ENCODE measurements at places on chromosomes 4 and X.

DNA sequence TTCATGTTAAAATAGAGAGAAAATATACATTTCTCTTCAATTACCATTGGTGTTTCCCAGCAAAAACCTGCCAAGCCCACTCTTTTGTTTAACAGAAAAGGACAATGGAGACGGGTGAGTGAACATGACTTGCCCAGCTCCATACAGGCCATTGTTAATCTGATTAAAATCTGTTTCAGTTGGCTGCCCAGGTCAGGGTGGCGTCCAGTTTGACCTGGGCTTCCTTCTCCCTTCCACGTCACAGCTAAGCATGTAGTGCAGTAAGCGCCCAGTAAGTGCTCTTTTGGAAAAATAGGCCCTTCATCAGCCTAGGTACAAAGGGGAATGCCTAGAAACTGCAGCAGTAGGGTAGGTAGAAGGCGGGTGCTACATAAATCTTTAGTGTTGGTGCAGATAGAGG, 1.5 kb upstream of the PORCN start:
- no peak for DNase-seq

- DNase-seq, result peak; percentile 12
Observed at GRCh38 chrX:13212191-13212651, 107.6 kb downstream of the ATXN3L start.

GRCh38 chr4:47061435-47061834, 30.1 kb downstream of the GABRB1 start:
- DNase-seq, result no peak

GRCh38 chr4:3268395-3269104, 19.6 kb downstream of the MSANTD1 start:
- no peak for DNase-seq

GRCh38 chr4:26048950-26049349, 134.9 kb downstream of the SMIM20 start:
- no peak for DNase-seq

DNA sequence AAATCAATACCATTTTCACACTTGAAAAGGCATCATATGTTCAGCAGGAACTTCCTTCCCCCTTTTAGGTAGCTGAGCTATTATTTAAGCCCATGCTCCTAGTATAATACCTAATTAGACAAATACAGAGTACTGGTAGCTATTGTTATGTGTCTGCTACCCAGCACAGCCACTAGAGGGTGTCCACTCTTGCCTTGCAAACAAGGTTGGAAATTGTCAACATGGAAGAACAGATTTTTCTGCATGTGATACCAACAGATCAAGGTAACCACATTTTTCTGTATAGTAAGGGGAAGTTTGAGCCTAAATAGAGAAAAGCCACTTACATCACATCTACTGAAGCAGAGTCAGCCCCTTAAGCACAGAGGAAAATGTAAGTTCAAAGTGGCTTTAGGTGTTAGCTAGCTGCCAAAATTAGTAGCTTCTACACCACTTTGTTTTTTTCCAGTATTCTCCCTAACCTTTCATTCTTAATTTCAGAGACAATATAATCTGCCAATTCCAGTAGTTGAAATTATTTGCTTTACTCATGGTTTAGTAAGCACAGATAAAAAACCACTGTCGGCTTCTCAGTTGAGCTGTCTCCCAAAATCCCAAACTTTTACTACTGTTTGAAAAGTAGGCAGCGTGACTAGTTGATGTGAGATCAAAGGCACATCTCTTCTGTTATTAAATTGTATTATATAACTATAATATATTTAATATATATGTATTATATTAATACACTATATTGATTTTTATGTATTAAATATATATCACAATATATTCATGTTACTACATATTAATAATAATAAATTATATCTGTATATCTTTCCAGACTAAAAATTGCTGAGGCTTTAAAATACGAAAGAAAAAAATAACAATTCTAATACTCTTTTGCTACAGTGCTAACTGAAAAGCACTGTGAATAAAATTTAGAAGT, 38.2 kb downstream of the EDNRA start:
- peak; percentile 57 for DNase-seq

- DNase-seq, result peak; percentile 39
Observed at GRCh38 chr4:101271516-101271915, 75.8 kb downstream of the PPP3CA start.

DNA sequence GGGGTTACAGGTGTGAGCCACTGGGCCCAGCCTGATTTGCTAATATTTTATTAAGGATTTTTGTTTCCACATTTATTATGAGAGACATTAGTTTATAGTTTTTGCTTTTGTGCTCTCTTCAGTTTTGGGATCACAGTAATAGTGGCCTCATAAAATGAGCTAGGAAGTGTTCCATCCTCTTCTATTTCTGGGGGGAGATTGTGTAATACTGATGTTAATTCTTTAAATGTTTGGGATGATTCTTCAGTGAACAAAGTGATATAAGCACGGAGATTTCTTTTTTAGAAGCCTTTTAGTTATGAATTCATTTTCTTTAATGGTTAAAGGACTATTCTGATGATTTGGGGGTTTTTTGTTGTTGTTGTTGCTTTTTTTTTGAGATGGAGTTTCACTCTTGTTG, 41.3 kb downstream of the RBMX start:
- DNase-seq, result no peak
